ENCODE measurements at places on chromosomes 3 and 15.

DNA sequence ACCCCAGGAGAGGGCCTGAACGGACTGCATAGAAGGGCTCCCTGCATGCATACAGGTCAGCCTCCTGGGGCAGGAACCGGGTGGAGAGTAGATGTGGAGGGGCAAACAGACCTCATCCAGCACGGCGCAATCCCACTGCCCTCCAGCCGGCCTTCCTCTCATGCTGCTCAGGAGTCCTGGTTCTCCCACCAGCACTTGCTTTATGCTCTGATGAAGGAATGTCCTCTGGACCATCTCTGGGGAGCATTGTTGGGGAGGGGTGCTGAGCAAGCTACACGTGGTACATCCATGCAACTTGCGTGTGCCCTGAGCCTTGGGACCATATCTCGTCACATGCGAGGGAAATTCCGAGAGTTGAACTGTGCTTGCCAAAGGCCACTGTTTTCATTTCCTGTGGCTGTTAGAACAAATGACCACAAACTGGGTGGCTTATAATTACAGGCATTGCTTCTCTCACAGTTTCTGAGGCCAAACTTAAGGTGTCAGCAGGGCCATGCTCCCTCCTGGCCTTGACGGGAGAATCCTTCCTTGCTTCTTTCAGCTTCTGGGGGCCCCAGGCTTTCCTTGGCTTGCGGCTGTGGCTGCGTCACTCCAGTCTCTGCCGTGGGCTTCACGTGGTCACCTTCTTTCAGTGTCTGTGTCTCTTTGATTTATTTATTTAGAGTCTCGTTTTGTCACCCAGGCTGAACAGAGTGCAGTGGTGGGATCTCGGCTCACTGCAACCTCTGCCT is 12.2 kb downstream of the SELENOS start:
- DNase-seq: no peak

DNA sequence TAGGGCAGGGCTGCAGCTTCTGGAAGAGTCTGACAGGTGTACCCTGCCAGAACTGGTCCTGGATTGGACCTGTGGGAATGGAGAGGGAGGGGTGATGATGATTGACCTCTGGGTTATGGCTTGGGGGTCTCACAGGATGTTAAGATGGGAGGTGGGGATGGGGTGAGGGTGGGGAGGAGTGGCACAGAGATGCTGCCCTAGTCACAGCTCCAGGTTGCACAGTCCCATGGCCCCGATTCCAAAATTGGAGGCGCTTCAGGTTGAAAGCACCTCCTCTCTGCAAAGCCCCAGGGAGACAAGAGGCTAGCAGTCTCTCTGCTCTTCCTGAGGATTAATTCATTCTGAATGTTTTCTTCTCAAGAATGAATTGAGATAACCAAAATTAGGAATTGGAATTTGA is 101.4 kb downstream of the FAM43A start:
- no peak for DNase-seq

DNA sequence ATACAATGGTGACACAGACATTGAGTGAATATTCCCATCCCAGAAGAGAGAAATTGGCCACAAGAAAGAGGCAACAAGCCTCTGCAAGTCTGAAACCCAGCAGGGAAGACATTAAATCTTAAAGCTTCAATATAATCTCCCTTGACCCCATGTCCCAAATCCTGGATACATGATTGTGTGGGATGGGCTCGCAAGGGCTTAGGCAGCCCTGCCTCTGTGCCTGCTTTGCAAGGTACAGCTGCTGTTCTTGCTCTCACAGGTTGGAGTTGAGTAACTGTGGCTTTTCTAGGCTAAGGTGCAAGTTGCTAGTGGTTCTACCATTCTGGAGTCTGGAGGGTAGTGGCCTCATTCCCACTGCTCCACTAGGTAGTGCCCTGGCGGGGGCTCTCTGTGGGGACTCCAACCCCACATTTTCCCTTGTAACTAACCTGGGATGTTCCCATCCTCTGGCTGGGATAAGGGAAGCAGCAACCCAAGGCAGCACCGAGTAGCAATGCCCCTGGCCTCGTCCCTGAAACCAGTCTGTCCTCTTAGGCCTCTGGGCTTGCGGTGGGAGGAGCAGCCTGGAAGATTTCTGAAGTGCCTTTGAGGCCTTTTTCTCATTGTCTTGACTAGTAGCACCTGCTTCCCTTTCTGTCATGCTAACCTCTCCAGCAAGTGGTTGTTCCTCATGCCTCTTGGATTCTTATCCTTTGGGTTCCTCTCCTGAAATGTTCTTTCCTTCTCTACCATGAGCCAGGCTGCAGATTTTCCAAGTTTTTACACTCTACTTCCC is 90.0 kb downstream of the FAM174B start:
- DNase-seq: no peak

- DNase-seq: no peak
These were observed 60.4 kb upstream of the SLITRK3 start for GRCh38 chr3:165256554-165257065.

DNA sequence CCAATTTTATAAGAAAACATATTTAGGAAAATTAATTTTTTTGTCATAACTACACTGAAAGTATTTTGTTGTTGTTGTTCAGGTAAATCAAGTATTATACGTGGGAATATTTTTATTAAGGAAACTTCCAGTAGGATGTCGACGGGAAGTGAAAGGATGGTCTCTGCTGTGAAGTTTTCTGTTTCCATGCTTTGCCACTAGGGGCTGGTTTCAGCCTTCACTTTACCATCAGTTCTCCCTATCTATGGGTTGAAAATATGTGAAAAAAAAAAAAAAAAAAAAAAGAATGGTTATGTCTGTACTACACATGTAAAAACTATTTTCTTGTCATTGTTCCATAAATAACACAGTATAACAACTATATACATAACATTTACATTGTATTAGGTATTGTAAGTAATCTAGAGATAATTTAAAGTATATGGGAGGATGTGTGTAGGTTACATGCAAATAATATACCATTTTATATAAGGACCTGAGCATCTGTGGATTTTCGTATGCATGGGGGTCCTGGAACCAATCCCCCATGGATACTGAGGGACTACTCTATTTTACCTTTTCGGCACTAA is 136.7 kb downstream of the SMAD6 start:
- DNase-seq: no peak

GRCh38 chr3:134663721-134664456 is 13.1 kb upstream of the KY start:
- no peak for DNase-seq

GRCh38 chr3:114775395-114775794 is 371.7 kb downstream of the ZBTB20 start:
- no peak for DNase-seq

- no peak for DNase-seq
These were observed 56.5 kb upstream of the GOLGA6L2 start for GRCh38 chr15:23503576-23503975.

DNA sequence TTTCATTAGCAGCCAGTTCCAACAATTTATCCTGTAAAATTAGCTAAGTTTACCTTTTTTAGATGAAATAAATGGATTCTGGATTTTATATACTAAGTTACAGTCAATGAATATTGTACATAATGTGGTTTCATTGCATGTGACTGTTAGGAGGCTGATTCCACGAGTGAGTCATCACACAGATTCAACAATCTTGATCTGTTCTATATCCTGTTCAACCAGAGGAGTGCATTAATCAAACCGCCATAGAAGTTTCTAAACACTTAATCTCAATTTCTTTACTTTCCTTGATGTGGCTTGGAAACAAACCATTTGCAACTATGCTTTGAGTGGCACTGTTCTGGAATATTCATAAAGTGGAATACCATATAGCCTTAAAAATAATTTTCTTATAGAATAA is 15.3 kb downstream of the DNAJC13 start:
- DNase-seq: no peak

DNA sequence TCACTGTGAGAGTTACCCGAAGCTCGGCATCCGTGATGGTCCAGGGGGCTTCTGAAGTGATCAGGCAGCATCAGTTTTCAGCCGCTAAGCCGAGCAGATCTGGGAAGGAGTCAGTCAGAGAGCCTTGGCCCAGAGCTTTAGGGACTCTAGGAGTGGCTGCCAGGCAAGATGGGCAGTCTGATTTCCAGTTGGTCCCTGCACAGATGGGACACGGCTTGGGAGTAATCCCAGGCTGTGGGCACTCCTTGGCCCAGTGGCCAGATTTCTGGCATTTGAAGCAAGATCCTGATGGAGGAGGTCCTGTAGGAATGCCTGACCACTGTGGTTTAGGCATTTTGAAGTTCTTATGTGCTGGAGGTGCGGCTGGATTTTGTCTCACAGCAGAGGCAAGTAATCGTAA is 10.5 kb upstream of the IP6K2 start:
- no peak for DNase-seq

GRCh38 chr15:70033529-70034140 is 64.1 kb downstream of the TLE3 start:
- no peak for DNase-seq

Measured in stimulated activated CD8-positive, alpha-beta memory T cell treated with anti-CD3 and anti-CD28 coated beads, Interleukin-4, amount 100 ng/mL, for 1 hour (primary cell).